ENCODE measurements at places on chromosomes 3 and 15.

DNA sequence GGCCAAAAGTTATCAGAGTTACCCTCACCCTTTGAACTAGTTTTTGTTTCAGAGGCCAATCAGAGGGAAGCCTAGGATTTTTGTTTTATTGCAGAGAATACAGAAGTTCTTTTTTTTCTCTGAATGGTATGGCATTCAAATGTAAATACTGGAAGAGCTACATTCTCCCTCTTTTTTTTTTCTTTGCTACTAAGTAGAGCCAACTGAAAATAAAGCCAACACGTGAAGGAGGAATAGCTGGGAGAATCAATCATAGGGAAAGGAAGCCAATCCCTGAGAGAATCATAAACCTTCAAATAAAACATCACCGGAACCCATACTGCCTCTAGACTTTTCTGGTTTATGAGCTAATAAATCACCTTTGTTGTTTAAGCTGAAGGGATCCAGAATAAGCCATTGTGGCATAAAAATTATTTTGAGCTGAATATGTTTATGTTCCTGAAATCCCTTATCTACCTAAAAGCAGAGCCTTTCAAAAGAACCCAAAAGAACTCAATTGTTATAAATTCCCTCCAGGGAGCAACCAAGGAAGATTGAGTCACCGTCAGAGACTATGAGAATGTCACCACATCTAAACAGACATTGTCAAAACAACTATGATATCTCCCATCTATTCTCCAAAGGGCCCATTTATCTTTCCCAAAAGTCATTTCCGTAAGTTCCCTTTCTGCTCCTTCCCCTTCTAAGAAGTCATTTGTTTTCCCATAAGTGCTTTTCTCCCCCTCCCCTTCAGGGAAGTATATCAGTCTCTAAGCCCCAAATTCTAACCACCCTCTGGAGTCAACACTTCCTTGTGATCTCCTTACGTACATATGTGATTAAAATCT, 3.8 kb upstream of the ZNF280D start:
- DNase-seq: no peak

GRCh38 chr3:50203113-50203808, 1.8 kb upstream of the SLC38A3 start:
- no peak for DNase-seq

- DNase-seq: no peak
These were observed 249.4 kb upstream of the TPM1 start for GRCh38 chr15:62792986-62793751.

DNA sequence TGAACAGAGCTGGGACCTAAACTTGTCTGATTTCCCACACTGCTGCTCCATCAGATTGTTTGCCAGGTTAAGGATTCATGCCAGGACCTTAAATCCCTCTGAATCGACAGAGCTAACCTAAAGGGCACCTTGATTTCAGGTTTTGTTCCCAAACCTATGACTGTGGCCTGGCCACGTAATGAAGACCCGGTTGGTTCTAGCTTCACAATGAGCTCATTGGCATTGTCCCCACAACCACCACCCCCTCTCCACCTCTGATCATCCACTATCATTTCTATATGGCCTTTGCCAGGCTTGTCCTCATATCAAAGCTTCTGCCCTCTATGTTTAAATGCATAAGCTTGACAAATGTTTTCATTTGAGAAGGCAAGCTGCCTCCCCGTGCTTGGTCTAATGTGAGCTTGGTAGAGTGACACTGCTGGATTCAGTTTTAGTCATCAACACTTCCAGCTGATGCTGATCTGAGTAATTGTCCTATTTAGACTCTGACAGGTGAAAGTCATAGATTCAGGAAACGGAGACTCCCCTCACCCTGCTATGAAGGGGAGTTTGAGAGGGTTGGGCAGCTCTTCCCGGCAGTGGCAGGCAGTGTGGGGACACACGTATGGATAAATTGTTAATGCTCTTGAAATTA, 407.1 kb upstream of the CFAP20DC start:
- no peak for DNase-seq

DNA sequence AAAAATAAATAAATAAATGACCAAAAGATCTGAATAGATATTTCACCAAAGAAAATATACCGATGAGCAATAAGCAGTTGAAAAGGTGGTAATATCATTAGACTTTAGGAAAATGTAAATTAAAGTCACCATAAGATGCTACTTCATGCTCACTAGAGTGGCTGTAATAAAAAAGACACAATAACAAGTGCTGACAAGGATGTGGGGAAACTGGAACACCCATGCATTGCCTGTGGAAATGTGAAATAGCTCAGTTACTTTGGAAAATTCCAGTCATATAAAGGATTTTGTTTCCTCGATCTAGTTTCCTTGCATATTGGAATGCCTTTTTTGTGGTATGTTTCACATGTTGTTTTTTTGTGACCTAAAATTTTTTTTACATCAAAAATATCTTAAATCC, 36.0 kb upstream of the LRIG1 start:
- no peak for DNase-seq

- no peak for DNase-seq
These were observed 982.9 kb downstream of the TUSC7 start for GRCh38 chr3:117692416-117692995.

GRCh38 chr15:70180186-70180875, 82.6 kb upstream of the TLE3 start:
- DNase-seq: no peak

GRCh38 chr15:100598655-100599054, 3.3 kb downstream of the LINS1 start:
- DNase-seq: no peak

GRCh38 chr15:36917411-36918267, 182.7 kb downstream of the MEIS2 start:
- DNase-seq: no peak

GRCh38 chr3:173615661-173616060, 218.1 kb downstream of the NLGN1 start:
- no peak for DNase-seq

DNA sequence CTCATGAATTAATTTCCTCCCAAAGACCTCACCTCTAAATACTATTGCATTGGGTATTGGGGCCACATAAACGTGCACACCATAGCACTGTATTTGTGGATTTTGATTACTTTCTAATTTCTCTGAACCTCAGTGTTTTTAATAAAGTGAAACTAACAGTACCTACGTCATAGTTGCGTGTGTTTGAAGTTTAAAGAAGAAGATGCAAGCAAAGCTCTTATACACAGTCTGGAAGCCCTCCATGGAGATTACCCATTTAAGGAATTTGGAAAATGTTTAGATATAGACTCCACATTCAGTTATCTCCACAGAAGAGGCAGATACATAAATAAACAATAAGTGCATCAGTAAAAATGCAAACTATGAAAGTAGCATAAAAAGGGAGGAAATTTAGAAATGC, 581.1 kb upstream of the GBE1 start:
- no peak for DNase-seq

DNA sequence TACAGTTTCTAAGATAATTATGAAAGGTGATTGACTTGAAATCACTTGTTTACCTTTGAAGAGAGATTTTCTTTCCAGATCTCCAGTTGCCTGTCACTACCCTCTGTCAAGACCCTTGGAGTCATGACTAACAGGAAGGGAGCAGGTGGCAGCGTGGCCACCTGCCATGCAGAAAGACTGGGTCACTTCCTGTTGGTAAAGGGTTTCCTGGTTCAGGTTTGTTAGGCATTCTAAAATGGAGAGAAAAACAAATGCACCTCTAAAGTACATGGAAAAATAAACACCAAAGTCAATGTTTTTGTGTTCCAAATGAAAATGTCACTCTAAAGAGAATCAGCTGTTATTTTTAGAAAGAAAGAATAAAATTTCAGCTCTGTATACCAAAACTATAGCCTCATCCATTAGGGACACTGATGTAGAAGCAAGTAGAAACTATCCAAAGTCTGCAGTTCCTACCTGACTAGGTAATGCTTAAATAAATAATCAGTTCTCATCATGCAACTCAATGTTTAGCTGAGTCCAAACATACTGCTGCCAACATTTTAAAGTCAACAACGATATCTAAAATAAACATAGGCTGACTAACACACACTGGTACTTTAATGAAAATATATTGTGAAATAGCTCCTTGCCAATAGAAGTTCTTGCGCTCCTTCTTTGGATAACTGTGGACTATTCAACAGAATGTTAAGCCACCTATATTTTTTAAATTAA, 23.9 kb upstream of the TM4SF1 start:
- DNase-seq: no peak

GRCh38 chr3:141853629-141854168, 22.7 kb upstream of the ATP1B3 start:
- no peak for DNase-seq

DNA sequence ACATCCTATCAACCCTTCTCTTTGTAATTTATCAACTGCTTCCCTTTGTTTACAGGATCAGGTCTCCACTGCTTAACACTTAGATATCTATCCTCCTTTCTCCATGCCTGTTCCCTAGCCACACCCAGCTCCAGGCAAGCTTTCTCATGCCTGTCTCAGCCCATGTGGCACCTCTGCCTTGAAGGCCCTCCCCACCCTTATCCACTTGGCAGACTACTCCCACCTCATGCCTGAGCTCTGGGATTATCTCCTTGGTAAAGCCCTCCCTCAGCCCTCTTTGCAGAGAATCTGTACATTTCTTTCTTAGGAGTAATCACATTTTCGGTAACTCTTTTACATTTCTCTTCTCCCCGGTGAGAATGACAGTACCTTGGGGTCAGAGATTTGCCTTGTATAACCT, 96.0 kb downstream of the ATP1B3 start:
- no peak for DNase-seq

DNA sequence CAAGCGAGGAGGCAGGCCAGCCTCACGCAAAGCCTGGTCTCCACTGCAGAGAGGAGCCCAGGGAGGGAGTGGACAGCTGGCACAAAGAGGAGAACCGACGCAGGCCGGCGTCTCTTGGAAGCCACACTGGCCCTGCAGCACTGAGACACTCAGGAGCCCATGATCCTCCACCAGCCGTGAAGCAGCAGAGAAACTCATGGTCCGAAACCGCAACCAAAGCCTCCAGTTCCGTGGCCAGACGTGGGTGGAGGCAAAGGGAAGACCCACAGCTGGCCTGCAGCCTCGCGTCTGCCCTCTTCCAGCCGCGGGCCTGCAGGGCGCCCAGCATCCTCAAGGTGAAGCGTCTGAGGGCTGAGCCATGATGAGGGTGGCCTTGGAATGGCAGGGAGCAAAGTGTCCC, 62.2 kb upstream of the SEC61A1 start:
- no peak for DNase-seq

- no peak for DNase-seq
These were observed 175.6 kb downstream of the RORA start for GRCh38 chr15:61053401-61053965.

DNA sequence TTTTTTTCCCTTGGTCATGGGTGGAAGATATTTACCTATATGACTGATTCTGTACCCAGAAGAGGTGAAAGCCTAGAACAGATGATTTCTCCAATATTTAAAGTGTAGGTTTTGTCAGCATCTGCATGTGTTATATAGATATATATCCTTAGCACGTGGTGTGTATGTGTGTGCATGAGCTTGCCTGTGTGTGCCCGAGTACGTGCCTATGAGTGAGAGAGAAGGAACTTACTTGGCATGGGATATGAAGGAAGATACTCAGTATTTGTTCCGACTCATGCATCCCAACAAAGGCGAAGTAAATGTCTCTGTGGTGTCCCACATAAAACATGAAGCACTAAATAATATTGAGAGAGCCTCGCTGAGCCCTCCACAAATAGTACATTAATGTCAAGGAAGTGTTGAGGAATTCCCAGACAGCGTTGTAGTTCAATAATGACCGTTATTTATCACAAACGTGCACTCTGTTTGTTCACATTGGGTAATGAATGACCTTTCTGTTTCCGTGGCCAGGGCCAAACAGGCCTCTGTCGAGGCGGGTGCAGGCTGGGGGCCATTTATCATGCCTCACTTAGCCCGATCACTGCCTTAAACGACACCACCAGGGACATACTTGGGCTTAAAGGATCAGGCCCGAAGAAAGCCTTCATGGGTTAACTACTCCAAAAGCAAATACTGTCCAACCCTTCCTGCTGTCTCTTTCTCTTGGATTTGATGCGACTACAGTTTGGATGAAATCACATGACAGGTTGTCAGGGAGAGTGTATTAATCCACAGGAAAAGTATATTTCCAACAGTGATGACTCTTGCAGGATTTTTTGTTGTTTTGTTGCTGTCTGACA, 267.7 kb downstream of the PTPRG start:
- no peak for DNase-seq
